ENCODE measurements at places on chromosomes 12 and 14.
A peak's percentile ranks its signal among the peaks of the same experiment; 100 is the strongest.

- DNase-seq: no peak
Observed at GRCh38 chr14:54866588-54866987, 36.0 kb downstream of the GCH1 start.

DNA sequence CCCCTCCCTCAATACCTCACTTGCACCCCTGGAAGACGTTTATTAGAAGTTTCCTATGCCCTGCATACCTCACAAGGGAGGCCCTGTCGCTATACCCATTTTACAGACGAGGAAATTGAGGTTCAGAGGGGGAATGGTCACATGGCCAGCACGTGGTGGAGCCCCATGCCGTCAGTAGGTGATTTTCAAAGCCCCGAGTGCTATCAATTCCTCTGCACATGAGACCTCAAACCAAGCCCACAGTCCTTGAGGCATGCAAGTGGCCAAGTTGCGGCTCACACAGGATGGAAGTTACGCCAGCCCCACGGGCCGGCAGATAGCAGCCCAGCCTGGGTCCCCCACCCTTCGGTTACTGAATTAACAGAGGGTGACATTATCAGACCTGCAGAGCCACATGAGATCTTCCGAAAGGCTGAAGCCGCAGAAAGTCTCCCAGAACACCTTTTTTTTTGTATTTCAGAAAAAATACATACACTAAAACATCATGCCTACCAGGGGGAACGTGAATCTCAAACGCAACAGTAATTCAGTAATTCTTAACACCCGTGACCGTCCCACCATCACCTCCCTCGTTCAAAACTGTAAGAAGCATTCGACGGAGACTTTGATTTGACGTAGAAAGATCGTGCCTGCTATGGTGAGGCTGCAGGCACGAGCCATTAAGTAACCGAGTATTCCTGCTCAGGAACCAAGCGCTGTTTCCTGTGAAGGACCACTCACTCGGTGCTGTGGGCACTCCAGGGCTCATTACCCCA, 129.0 kb downstream of the RFLNA start:
- DNase-seq: no peak

GRCh38 chr14:22432348-22432976, 156.6 kb downstream of the DAD1 start:
- peak; percentile 28 for DNase-seq

GRCh38 chr12:49094160-49094974, at the start of gene DHH:
DHH (minus strand) TSS chr12:49094801; CDS start chr12:49094512, 289 bp downstream.
- DNase-seq: no peak

DNA sequence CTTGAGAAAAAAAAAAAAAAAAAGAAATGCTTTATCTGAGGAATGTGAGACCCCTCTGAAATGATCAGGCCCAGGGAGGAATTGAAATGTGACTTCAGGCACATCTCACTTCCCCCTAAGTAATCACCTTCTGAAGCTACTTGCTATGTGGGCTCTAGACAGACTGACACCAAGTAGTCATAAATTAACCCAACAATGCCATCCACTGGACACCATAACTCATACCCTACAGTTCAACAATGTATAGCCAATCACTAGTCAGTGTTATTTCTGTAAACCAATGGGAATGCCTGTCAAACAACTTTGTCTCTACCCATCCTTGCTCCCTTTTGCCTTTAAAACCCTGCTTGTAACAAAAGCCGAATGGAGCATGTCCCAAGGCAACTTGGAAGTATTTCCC, 182.7 kb upstream of the TMPO start:
- no peak for DNase-seq

DNA sequence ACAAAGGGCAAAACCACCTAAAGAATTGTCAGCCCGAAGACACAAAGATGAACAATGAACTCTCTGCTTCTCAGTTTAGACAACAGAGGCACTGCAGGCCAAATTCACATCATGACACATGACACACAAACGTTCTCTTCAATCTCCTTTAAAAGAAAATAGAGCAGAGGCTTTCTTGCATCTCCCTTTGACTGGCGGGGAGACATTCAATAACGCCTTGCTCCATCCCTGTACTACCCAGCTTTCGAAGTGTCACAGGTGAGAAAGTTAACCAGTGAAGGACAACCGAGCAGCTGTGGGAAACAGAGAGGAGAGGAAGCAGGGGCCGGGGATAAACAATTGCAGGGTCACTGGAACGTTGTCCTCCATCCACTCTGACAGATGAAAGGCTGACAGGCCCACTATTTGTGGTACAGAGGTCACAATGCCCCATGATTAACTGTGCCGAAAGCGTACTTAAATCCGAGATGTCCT, 130.8 kb downstream of the PHLDA1 start:
- DNase-seq: no peak

DNA sequence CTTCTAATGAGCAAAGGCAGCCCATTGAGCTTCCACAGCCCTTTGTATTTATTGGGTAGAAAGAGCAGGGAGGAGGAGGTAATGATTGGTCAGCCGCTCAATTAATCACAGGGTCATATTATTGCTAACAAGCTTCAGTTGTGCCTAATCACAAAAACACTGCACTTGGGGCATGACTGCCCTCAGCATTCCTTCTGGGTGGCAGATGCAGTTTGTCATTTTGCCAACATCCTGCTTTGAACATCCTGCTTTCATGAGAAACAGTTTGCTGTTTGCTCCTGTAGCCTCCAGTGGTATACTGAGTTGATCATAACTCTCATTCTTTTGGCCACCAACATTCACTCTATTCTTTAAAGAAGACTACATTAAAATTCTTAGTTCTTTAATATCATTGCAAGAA, 462.9 kb upstream of the MIS18BP1 start:
- DNase-seq: no peak

DNA sequence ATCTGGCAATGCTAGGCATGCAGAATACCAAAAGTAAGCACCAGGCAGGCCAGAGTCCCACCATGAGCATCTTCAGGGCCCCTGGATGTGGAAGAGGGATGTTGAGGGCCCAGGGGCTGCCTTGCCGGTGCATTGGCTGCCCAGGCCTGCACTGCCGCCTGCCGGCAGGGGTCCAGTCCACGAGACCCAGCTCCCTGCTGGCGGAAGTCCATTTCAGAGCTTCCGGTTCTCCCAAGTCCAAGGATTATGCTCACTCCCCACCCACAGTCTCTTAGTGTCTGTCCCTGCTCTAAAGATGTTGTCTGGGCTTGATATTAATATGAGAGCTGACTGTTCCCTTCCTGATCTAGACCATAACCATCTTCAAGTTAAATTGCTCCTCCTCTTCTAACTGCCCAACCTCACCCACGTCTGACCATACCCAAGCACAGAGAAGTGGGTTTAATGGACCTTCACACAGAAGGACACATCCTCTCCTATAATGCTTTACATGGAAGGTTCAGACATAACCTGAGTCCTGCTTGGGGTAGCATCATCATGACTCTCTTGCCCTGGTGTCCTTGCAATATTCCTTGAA, 117.4 kb downstream of the DAD1 start:
- peak; percentile 38 for DNase-seq

GRCh38 chr14:19823765-19824164, 20.2 kb downstream of the OR4N2 start:
- no peak for DNase-seq

GRCh38 chr12:117036547-117036946, 62.7 kb downstream of the TESC start:
- DNase-seq: no peak

GRCh38 chr12:106219043-106219442, 28.8 kb downstream of the CKAP4 start:
- no peak for DNase-seq

GRCh38 chr12:108939594-108939993, 59.7 kb downstream of the DAO start:
- no peak for DNase-seq

- DNase-seq: peak; percentile 41
Observed at GRCh38 chr12:570921-571794, 92.1 kb downstream of the NINJ2 start.

DNA sequence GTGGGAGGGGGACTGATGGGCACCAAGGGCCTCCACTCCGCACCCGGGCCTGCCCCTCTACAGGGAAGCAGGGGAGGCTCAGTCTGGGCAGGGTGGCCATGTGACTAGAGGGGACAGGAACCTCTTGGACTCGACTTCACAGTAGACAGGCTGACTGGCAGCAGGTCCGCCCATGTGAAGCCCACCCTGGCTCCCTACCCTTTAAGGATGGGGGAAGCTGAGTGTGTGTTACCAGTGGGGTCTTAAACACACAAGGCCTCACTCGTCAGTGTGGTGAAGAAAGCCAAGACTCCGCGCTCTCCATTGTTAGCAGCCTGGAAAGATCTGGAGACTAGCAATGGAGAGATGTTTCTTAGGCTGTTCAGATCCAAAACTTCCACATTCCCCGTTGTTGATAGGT, 52.4 kb downstream of the ANAPC7 start:
- no peak for DNase-seq

DNA sequence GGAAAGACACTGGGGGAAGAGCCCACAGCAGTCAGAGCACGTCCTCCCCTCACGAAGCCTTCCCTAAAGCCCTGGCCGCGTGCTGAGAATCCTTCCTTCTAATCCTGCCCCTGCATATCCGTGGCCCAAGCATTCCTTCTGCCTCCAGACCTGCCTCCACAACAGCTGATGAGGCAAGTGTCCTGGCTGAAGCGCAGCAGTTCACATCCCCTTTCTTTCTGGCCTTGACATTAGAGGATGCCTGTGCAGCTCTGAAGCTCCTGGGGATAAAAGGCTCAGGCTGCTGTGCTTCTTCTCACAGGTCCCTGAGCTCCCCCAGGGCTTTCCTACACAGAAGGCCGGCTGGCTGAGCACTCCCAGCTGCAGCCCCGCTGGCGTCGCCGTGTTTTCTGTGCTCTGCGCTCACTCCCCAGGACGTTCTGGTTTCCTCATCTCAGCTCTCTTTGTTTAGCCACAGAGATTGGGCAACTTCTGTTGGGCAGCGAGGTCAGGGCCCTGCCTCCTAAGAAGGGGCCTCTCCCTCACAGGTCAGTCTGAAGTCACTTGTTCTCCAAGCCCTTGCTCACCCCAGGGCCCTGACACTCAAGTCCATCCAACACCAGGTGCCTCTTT, 45.8 kb downstream of the NINJ2 start:
- DNase-seq: no peak

- no peak for DNase-seq
Observed at GRCh38 chr14:48890333-48890732, 695.8 kb downstream of the RPS29 start.

DNA sequence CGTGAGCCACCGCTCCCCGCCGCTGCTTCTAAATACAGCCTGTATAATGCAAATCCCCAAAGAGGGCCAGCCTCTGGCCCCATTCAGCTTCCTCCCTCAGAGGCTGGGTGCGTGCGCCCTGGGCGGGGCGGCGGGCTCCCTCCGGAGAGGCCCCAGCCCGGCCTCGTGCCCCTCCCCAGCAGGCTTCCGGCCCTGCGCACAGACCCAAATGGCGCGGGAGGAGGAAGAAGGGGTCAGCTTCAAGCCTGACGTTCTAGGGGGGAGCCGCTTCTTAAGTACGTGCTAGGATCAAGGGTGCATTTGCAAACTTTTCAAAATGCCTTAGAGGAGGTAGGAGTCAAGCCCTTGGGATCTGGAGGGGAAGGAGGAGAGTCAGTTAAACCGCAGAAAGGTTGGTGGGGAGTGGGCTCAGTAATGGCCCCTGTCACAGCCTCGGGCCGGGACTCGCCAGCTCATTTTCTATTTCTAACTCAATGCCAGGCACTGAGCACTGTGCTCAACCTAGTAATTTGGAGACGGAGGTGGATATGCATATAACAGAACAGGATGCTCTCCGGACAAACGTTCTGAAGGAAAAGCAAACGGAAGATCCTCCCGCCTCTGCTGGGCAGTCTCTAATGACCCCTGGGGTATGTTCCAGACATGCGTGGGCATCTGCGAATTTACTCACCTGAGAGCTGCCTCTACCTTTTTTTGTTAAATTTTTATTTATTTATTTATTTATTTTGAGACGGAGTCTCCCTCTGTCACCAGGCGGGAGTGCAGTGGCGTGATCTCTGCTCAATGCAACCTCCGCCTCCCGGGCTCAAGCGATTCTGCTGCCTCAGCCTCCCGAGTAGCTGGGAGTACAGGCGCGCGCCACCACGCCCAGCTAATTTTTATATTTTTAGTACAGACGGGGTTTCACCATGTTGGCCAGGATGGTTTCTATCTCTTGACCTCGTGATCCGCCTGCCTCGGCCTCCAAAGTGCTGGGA, 32.3 kb downstream of the NINJ2 start:
- DNase-seq: no peak

DNA sequence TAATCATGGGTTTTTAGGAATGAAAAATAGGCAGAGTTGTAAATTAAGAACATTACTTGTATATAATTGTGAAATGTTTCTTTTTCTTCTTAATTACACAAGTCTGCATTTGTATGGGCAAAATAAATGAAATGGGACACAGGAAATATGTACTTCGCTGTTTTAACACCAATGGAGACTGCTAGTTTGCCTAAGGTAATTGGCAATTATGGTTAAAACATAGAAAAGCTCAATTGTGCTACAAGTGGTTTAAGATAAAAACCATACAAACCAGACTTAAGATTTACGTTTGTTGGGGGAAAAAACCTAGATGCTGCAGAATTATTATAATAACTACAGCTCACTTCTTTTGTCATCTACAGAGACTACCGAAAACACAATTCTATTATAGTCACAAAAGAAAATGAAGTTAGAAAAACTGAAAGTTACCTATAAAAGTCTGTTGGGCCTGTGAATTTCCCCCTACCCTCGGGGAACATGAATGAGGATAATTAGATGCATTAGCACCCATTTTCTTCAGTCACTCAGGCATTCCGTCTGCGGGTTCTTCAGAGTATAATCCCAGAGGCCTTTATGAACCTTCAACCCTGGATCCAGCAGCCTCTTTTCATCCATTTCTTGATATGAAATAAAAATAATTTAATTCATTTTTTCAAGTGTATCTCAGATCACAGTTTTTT, 37.2 kb downstream of the BTBD7 start:
- no peak for DNase-seq

GRCh38 chr14:90381011-90381786, 15.6 kb upstream of the CALM1 start:
- no peak for DNase-seq

- no peak for DNase-seq
Observed at GRCh38 chr12:131829356-131829747, 1.2 kb downstream of the MMP17 start.

DNA sequence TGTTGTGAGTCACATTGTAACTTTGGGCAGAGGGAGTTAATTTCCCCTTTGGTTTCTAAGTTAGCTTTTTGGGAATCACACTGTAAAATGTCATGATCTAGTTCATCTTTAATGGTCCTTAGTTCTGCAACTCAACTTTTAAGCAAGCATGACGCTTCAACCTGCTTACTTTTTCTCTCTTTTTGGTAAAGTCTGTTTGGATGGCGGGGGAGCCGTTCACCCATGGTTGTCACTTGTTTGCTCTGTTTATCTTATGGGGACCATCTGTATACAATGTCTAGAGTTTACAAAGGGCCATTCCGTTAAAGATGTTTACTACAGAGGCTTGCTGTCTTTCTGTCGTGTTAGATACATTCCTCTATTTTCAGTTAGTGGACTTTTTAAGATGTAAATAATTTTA, 172.0 kb downstream of the SRGAP1 start:
- DNase-seq: no peak
